CD8-positive, alpha-beta T cell (primary cell): ENCODE measurements at places on chromosomes 5 and 9.
A peak's percentile ranks its signal among the peaks of the same experiment; 100 is the strongest.

GRCh38 chr5:149060325-149060724, 2.5 kb downstream of the SH3TC2 start:
- DNase-seq: no peak

DNA sequence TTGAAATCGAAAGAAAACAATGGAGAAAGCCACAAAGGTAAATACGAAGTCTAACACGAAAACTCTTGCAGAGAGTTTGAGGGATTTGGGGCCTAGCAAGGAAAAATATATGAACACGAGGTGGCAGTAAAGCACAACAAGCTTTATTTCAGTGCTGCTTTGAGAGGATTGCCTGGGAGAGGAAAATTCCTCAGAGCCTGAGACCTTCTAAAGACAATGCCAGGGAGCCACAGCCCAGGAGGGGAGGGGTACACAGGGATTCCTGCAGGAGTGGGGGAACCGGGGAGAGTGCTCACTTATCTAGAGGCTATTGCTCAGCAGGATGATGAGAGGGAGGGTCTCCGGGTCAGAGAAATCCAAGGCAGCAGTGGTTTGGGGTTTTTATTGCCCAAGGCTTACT, 134.9 kb upstream of the ADCY2 start:
- no peak for DNase-seq

DNA sequence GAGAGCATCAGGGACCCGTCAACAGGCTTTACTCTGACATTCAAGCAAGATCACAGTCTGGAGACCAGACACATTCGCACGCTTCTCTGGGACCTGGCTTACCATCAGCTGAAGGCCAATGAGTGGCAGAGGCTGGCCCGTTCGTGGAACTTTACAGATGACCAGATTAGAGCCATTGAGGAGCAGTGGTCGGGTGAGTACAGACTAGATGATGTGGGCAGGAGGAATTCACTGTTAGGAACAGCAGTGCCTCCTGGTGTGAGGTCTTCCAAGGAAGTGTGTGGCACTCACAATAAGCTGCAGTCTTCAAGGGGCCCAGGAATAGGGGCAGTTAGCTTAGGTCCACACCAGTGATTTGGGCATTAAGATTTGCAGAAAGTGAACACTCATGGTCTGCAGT, 50.4 kb downstream of the POC5 start:
- no peak for DNase-seq

GRCh38 chr9:116162241-116162781, 8.7 kb downstream of the PAPPA start:
- no peak for DNase-seq

DNA sequence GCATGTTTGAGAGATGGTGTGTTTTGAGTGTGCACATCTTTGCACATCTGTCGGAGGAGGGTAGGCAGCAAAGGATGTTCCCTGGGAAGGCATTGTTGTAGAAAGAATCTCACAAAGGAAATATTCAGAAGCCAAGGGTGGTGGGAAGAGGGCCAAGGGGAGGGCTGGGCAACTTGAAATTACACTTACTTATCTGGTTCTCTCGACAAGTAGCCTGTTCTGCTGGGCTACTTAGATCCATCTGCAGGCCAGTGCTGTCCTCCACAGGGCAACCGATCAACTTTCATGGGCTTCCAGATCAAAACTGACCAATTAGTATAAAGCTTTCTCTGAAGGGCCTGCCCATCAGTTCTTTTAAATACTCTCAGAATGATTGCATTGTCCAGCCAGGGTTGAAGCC, 495.2 kb downstream of the GADD45G start:
- no peak for DNase-seq

- no peak for DNase-seq
These were observed 5.9 kb upstream of the ERAP2 start for GRCh38 chr5:96870094-96871026.

DNA sequence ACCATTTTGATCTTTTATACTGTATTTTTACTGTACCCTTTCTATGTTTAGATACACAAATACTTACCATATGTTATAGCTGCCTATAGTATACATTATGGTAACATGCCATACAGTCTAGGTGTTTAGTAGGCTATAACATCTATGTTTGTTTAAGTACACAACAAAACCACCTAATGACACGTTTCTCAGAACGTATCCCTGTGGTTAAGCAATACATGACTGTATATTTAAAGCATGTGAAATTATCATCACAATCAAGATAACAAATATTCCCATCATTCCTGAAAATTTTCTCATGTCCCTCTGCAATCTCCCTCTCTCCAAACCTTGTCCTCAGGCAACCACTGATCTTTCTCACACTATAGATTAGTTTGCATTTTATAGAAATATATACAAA, 66.4 kb upstream of the SUSD1 start:
- DNase-seq: no peak

DNA sequence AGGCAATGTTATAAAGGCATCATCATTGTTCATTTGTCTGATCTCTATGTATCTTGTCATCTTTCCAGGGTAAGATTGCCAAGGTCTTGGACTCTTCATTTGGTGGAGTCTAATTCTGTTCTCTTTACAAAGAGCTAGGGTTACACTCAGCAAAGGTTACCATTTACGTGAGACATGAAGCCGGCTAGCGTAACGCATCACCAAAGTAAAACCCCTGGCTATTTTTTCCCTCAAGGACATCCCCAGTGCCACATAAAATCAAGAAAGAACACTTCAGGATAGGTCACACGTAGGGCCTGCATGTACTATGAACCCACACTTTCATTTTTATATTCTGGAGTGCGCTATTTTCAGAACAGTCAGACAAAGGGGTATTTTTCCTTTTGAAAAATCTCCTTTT, 20.0 kb upstream of the MYOT start:
- DNase-seq: no peak

DNA sequence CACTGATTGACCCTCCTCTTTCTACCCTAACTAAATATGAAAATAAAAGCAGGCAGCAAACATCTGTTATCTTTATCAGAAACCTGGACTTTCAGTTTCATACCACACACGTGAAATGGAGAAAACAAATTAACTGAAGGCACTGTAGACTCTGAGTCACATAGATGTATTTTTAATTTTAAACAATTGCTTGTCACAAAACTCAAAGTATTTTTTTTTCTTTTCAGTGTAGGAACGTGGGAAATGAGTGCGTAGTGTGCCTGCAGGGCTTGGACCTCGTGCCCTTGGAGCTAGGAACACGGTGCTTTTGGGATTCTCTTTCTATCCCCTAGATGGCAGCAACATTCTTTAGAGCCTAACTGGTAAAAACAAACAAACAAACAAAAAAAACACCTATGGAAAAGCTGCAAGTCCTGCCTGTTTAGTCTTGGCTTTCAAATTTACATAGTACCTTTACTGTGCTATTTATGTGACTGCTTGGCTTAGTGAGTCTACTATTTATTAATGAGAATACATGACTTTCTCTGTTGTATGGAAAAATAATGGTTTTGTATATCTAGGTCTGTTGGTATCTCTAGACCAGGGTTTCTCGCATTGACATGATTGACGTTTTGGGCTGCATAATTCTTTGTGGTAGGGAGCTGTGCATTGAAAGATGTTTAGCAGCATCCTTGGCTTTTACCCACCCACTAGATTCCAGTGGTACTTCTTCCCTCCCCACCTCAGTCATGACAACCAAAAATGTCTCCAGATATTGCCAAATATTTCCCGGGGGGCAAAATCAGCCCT, 16.8 kb upstream of the ACTBL2 start:
- peak; percentile 17 for DNase-seq

GRCh38 chr5:143601357-143601756, 197.9 kb upstream of the NR3C1 start:
- DNase-seq: no peak

DNA sequence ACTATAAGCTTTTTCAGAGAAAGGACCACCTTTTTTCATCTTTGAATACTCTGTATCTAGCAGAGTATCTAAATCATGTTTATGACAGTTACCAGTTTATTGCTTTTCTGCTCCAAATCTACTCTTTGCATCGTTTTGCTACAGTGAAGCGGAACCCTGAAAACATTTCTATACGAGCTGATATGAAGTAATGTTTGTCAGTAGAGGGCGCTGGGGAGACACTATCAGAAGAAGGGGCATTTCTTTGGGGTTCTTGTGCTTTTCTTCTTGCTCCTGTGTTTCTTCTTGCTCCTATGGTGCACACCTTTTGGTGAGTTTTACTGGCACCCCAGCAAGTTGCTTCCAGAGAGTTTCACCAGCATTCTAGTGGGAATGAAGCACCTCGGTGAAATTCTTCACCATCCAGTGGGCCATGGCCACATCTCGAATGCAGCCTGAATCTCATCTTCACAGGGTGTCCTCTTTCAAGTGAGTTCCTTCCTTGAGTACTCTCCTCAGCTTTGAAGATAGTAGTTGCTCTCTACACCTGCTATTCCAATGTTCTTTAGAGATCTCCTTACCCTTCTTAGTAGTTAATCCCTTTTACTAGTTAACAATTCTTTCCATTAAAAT, 98.4 kb downstream of the FGF1 start:
- peak; percentile 41 for DNase-seq

DNA sequence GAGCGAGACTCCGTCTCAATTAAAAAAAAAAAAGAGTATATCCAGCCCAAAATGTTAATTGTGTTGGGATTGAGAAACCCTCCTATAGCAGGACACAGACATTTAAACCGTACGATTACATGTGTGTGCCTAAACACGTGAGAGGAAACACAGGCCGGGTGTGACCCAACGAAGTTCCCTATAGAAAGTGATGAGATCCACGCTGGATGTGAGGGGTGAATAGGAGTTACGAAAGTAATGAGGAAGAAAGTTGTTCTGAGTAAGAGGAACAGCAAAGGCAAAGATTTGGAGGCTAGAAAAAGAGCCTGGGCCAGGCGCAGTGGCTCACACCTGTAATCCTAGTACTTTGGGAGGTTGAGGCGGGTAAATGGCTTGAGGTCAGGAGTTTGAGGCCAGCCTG, 13.6 kb downstream of the NAIF1 start:
- DNase-seq: no peak

GRCh38 chr5:124706051-124706450, 40.4 kb downstream of the ZNF608 start:
- DNase-seq: no peak

- DNase-seq: no peak
These were observed 171.2 kb downstream of the HSPA4 start for GRCh38 chr5:133222979-133223378.

GRCh38 chr9:82930116-82930515, 132.8 kb downstream of the RASEF start:
- DNase-seq: no peak
